ENCODE measurements at places on chromosomes 6 and 20. TPM values are rescaled to one million over a fixed set of nuclear protein-coding genes. Genes with fewer than 3 reads are reported as not detected.

PROKR2 gene
- total RNA-seq: not detected

KHDC1 gene
- total RNA-seq: 2.6 TPM

HAO1 gene
- not detected for total RNA-seq

FAM209B gene
- not detected for total RNA-seq

TFAP2D gene
- total RNA-seq: not detected

CYP21A2 gene
- not detected for total RNA-seq

POM121L2 gene
- total RNA-seq: not detected

PBOV1 gene
- total RNA-seq: not detected

CTCFL gene
- not detected for total RNA-seq

CBLN4 gene
- 11.7 TPM for total RNA-seq

ULBP2 gene
- total RNA-seq: 0.26 TPM

ZNF334 gene
- total RNA-seq: 20.5 TPM

OR12D3 gene
- not detected for total RNA-seq

NCOA5 gene
- total RNA-seq: 13.2 TPM

SYCP2L gene
- total RNA-seq: 8.2 TPM

BNIP5 gene
- not detected for total RNA-seq

COL9A3 gene
- 101 TPM for total RNA-seq

DPPA5 gene
- total RNA-seq: not detected

SLC22A16 gene
- total RNA-seq: 0.63 TPM

ALDH8A1 gene
- total RNA-seq: 1.1 TPM
